ENCODE measurements at places on chromosomes 3 and 15.

GRCh38 chr3:23991683-23992628 lies 46.9 kb downstream of the NR1D2 start:
- no peak for DNase-seq

GRCh38 chr15:40949756-40950207 lies 3.5 kb upstream of the CHAC1 start:
- no peak for DNase-seq

DNA sequence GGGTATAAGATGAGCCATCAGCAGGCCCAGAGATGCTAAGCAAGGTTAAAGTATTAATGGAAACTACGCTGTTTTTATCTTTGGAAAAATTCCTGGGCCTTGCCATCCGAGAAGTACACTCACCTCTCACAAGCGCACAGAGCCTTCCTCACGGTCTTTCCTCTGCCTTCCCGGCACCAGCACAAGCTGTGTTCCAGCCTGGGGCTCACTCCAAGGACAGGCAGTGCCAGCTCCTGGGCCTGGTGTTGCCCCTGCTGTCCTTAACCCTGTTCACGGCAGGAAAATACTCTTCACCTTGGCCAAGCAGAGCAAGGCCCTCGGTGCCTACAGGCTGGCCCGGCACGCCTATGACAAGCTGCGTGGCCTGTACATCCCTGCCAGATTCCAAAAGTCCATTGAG lies 14.3 kb upstream of the RHO start:
- no peak for DNase-seq

DNA sequence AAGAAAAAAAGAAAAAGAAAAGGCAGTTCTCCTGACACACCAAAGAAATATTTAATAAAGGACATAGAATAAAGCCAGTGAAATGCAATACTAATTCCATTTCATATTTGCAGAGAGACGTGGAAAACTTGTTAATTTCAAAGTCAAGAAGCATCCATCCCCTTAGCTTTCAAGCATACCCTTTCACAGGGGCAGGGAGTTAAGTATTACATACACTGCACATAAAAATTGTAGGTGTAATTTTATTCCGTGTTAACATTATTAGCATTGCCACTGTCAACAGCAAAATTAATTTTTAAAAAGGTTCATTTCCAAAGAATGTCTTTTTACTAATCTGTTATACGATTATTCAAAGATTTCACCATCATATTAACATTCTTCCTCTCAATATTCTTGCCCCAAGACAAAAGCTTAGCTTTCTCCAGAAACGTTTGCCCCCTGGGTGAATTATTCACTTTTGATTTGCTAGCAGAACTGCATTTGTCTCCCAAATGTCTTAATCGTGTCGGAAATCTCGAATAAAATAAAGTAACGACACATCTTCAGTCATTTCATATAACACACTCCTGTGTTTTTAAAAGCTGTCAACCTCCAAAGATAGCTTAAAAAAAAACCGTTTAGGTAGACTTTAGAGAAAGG lies 517.9 kb downstream of the MECOM start:
- DNase-seq, result no peak

DNA sequence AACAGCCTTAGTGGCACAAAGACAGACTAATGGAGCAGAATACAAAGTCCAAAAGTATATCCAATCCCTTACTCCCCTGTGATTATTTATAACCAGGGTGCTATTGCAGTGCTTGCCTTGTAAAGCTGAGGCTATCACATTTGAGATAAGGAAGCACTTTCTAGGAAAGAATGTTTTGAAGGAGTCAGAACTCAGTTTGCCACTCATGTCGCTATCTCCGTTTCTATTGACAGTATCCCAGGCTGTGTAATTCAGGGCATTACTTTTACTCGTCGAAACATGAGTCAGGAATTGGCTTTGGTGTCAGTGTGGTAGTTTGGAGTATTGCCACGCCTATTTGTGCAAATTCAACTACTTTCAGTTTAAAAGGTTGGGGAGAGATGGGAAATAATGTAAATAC lies 78.4 kb downstream of the FBXL2 start:
- DNase-seq, result no peak

DNA sequence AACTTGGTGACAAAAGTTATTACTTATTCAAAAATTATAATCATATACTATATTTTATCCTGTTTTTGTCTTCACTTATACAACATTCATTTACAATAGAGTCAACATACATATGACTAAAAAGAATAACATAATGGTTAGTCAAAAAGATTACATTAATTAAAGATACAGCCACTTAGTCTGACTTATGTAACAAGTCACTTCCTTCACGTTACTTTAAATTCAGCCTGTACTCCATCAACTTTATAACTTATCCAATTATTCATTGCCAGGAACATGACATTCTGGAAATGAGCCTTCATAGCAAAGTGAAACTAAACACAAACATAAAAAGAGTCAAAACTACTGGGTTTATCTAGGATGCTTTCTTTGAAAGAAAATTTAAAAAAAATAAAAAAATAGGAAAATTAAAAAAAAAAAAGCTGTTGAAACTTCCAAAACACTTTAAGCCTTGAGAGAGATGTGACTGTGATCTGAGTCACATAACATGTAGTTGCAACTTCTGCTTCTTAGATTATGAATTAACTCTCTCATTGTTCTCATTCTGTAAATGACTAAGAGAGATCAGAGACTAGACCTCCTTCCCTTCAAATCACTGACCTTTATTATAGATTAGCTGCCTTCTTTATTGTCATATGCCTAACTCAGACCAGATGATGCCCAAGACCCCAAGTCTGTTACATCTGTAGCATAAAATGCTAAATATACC lies 107.8 kb downstream of the MYRIP start:
- no peak for DNase-seq

DNA sequence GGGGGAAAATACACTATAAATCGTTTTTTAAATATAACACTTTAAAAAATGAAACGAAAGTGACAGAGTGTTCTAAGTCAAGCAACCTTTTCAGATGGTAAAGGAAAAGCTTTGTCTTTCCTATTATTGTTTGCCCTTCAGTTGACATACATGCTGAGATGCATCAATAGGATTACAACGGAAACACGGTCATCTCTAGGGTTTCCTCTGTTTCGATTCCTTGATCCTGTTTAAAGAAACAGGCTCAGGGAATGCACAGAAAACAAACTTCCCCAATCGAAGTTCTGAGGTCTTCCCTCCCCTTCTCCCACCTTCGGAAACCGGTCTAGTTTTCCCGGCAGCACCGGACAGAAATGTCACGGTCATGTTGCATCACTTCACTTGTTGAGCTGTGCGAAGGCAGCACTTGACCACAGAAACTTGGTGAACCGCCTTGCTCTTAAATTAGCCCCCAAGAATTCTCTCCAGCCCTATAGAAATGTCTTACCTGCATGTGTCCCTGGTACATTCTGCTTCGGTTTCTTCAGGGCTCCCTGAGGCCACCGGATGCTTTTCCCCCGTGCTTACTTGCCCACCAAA lies 556 bp downstream of the PEX5L start:
- no peak for DNase-seq

DNA sequence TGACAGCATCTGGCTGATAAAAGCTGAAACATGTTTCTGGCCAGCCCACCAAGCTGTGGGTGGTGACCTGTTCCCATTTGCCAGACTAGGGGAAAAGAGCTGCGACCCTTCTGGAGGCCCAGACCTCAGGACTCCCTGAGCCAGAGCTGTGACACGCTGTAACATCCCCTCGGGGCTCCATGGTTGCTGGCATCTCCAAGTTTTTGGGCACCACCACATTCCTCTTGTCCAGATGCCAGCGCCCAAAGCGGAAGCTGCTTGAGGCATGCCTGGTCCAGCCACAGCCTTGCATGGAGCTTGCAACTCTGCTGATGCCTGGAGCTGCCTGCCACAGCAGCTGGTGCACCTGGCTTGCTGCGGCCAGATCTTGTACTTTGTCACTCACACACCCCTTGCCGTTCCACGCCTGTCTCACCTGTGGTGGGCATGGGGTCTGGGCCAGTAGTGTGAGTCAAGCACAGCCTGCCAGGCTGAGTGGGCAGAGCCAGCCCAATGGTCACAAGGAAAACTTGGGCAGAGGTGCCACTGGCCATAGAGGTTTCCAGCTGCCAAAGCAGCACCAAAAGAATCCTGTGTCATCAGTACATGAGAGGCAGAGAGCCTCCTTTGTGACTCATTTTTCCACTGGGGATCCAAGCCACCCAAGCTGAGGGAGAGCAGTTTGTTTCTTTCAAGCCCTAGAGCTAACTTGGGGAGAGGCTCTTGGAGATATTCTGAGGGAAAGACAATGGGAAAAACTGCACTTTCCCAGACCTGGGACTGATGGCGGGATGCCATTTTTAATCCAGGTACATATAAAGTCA lies 45.7 kb upstream of the PTX3 start:
- DNase-seq, result no peak

GRCh38 chr3:120864541-120864940 lies 43.5 kb upstream of the STXBP5L start:
- no peak for DNase-seq

- no peak for DNase-seq
Measured at GRCh38 chr3:185363662-185364203, 797 bp downstream of the MAP3K13 start.

- no peak for DNase-seq
Measured at GRCh38 chr3:62653796-62654195, 221.4 kb downstream of the CADPS start.

- DNase-seq, result no peak
Measured at GRCh38 chr3:138938877-138939560, 7.9 kb downstream of the FOXL2 start.

- DNase-seq, result no peak
Measured at GRCh38 chr3:150291515-150291914, 116.6 kb upstream of the TSC22D2 start.

DNA sequence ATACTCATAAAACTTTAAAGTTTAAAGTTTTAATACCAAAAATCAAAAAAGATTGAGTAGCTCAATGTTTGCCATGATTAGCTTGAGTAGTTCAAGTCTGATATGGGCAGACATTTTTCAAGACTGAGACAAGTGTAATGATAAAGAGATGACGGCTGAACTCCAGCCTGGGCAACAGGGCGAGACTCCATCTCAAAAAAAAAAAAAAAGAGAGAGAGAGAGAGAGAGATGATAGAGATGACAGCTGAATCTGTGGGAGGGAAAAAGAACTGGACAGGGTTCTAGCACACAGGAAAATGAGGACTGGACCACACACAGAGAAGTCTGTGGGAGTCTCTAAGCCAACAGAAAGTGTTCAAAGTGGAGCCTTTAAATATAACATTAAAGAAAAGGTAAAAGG lies 25.2 kb downstream of the CEP152 start:
- no peak for DNase-seq

DNA sequence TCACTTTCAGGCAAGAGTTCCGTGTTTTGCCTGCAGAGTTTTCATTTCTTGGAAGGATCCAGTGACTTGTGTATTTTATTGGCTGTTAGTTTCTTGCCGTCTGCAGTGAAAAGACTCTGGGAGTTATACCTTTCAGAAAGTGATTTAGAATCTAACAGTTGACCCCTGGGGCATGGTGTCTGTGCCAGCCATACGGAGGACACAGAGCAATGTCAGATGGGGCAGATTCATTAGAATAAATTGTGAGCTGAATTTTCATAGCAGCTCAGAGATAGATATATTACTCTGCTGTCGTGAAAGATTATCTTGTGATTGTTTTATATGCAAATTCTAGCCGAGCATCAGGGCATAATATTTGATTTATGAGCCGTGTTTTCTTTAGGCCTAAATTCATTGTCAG lies 131.6 kb downstream of the SV2B start:
- no peak for DNase-seq

DNA sequence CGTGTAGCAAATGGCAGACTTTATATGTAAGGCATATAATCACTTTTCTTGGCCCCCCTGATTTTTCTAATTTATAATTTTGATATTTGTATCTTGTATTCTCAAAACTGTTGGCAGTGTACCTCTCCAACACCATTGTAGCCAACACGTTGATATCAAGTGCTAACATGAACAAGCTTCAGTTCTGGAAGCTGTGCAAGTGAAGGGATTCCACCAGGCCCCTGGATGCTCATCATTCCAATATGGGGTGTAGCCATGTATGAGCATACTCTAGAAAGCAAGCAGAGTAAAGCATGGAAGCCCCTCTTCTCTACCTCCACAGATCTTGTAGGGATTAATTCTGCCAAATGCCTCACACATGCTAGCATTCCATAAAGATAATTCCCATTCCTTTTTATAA lies 211.3 kb downstream of the MYRIP start:
- DNase-seq, result no peak

DNA sequence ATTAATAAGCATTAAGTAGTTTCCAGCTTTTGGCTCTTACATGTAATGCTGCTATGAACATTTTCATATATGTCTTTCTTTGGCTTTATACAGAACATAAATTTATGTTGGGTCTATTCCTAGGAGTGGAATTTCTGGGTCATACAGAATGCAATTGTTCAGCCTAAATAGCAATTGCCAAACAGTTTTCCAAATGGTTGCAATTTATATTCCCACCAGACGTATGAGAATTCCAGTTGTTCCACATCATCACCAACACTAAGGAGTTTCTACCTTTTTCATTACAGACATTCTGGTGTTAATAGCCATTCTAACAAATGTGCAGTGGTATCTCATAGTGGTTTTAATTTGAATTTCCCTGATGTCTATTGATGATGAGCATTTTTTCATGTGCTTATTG lies 160.1 kb upstream of the TMC3 start:
- DNase-seq, result no peak

- DNase-seq, result no peak
Measured at GRCh38 chr3:172929451-172929850, 178.9 kb downstream of the ECT2 start.

GRCh38 chr15:90691369-90691768 lies 25.8 kb upstream of the BLM start:
- no peak for DNase-seq

DNA sequence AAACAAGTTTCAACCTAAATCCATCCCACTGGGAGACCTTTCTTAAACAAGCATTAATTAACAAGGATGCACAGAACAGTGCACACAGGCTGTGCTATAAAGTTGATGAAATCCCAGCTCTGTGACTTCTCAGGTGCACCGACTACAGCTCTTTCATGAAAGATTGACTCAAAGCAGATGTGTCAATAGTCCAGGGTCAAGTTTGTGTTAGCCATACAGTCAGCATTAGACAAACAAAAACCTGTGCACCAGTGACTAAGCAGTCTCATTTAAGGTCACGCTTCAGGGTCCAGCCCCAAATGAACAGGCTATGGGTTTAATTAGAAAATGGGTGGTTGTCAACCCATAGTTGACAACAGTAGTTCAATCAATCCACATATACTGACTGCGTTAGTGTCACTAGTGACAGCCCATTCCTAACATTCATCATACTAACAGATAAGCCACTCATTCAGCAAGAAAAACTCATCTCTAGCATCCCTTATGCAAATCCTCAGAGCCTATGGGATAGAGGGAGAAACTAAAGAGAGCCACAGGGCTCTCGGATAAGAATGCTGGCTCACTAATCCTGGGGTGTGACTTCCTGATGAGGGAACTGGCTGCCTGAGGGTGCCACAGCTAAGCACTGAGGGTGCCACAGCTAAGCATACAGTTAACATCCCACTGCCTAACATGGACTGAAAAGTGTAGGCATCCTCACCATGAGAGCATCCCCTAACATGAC lies 84.1 kb downstream of the WNT5A start:
- DNase-seq, result no peak

DNA sequence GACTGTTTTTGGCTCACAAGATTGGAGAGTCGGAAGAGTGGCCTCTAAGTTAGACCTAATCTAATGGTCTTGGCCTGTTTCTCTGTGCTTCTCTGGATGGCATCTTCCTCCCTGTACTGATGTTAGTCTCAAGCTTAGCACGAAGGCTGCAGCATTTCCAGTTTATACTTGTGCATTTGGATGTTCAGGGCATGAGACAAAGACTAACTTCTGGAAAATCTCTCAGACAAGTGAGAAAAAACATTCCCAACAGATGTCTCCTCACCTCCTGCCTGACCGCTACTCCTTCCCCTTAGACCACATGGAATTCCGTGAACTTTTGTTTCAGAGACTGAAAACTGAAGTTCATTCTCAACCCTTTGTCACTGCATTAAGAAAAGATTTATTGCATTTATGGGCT lies 410.8 kb upstream of the MCTP2 start:
- DNase-seq, result no peak

Measured in cortex of kidney (tissue), 1 donor.